ENCODE measurements at places on chromosomes 7 and 10. TPM values are rescaled to one million over a fixed set of nuclear protein-coding genes. Genes with fewer than 3 reads are reported as not detected.

DNA sequence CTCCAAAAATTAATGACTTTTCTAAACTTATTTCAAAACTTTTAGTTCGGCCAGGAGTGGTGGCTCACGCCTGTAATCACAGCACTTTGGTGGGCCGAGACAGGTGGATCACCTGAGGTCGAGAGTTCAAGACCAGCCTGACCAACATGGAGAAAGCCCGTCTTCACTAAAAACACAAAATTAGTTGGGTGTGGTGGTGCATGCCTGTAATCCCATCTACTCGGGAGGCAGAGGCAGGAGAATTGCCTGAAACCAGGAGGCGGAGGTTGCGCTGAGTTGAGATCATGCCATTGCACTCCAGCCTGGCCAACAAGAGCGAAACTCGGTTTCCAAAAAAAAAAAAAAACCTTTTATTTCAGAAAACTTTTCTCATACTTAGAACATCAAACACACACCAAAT lies 8.3 kb downstream of the NAMPT start:
- DNase-seq = no peak

DNA sequence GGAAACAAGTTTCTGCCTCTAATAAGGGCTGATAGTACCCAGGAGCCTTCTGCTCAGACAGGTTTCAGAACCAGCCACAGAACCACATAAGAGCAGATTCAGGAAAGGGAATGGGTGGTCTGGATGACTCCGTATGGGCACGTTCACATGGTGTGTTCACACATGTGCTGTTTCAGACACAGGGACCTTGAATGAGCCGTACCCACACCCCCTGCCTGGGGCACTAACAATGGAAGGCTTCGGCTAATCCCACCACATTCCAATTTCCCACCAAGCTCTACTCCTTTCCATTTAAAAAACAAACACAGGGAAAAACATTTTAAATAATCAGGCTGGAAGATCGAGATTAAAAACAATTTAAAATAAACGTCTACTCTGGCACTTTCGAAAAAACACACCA lies 217.3 kb downstream of the GRID1 start:
- DNase-seq = no peak

DNA sequence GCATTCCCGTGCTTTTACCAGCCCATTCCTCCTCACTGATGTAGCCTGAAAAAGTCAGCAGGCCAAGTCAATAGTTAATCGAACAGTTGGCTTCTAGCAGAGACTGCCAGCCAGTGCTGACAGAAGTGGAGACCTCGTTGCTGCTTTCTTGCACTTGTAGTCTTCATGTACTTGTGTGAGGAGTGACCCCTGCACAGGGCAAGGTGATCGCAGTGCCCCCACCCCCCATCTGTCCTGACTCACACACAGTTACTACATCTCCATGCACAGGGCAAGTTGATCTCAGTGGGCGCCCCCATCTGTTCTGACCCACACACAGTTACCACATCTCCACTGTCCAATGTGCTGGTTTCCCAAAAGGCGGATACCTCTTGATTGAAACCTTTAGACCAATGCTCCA lies 34.2 kb downstream of the C10orf71 start:
- no peak for DNase-seq

GRCh38 chr7:79337717-79338116 lies 115.8 kb downstream of the MAGI2 start:
- DNase-seq = no peak

GRCh38 chr7:28726555-28726954 lies 231.6 kb downstream of the TRIL start:
- DNase-seq = no peak

DNA sequence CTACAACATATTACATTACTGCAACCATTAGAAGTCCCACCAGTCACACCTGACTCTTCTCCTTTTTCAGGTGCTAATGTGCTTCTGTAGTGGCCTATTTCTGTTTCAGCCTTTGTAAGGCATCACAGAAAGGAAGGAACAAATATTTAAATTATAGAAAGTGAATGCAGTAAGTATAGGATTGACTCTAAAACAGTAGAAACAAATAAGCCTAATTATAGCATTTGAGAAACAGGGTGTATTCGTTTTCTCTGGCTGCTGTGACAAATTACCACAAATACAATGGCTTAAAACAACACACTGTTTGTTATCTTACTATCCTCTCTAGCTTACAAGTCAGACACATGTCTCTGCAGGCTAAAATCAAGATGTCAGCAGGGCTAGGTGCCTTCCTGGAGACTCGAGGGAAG lies 69.4 kb downstream of the CCSER2 start:
- DNase-seq = no peak

DNA sequence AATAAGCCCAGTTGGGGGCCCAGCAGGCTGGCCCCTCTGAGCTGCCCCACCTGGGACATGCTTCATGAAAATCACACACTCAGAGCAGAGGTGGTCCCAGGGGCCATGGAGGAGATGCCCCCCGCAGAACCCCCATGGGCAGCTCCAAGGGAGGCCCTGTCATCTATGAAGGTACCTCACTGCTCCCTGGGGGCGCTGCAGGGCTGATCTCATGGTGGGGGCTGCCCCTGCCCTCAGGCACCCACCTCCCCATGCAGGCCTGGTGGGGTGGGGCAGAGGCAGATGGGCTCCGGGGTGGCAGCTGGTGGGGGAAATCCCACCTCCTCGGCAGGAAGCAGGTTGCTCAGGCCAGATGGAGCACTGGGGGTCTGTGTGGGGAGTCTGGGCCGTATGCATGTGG lies 60.5 kb downstream of the YKT6 start:
- DNase-seq = no peak

DNA sequence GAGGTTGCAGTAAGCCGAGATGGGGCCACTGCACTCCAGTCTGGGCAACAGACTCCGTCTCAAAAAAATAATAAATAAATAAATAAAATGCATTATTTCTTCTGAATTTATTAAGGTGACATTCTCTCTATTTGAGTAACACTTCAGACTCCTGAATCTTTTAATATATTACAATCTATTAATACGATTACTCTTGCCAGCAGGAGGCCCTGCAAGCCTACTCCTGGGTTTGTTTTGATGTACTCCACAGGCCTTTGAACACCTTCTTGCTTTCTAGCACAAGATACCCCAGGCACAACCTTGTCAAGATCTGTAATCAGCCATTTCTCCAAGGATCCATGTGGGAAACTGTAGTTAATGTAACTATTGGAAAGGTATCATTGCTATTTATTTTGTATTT lies 63.5 kb downstream of the COBL start:
- no peak for DNase-seq

The FAM107B gene
- 112 TPM for polyA plus RNA-seq

GRCh38 chr7:105803429-105803736 lies 73.0 kb downstream of the ATXN7L1 start:
- DNase-seq = no peak

DNA sequence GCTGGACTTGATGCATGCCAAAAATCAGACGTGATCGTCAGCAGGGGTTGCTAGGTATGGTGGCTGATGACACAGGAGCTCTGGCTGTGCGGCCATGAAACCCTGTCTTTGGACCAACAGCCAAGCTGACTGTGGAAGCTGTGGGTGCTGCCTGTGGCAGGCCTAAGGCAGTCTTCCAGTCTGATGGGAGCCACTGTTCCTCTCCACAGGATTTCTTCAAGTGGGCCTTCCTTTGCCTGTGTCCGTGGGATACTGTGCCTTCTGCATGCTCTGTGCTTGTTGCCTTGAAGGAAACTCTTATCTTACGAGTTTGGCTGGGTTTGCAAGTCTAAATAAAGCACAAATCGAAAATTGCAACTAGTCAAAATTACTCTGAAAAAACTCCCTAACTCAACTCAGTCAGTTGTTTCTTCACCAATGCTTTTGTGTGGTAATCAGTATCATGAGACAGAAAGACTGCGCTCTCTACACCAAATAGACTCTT lies 101.9 kb upstream of the PDLIM1 start:
- DNase-seq = no peak

DNA sequence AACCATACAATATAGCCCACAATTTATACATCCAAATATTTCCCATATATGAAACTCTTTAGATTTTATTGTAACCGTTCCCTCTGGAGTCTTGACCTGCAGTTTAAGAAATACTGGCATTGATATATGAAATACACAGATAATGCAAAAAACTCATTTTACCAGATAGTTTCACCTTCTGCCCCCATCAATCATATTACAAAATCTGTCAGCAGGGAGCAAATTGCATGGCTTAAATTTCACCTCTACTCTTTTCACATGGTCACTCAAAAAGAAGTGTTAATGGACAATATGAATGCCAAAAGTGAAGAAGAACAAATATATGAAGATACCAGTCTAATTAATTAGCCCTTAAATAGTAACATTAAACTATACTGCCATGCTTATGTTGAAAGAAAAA lies 57.0 kb upstream of the TMEM106B start:
- DNase-seq = no peak

GRCh38 chr10:99540657-99541531 lies 8.2 kb downstream of the NKX2-3 start:
- no peak for DNase-seq

DNA sequence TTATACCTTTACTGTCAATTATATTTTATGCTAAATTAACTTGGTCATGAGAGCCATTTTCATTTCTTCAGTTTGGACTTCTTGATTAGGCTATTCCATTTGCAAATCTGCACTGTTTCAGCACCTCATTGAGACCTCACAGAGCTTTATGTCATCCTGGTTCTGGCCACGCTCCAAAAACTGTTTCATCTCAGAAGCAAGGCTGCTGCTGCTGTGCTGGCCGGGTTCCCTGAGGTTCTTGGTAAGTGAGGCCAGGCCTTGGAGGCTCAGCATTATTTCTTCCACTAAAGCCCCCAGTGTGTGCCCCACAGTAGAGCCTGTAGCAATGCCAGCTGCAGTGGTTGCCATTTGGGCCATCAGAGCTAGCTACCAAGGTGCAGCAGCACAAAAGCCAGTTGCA lies 7.8 kb upstream of the ZNF485 start:
- no peak for DNase-seq

- no peak for DNase-seq
Measured at GRCh38 chr7:3243680-3244079, 57.4 kb upstream of the SDK1 start.

DNA sequence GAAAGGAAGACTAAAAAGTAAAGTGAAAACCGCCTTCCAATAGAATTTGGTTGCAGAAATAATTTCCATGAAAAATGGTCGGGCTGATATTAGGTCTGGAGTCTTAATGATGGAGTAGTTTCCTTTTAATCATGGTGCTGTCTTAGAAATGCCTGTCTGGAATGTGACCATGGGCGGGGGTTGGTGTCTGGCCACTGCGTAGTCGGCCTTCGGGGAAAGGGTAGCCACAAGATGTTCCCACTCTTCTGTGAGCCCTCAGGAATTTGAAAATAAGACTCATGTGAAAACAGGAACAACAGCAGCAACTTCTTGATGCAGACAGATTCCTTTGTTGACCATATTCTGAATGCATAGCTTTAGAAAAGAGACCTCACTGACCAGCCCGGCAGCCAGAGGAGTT lies 176.8 kb downstream of the KIAA1217 start:
- DNase-seq = no peak

DNA sequence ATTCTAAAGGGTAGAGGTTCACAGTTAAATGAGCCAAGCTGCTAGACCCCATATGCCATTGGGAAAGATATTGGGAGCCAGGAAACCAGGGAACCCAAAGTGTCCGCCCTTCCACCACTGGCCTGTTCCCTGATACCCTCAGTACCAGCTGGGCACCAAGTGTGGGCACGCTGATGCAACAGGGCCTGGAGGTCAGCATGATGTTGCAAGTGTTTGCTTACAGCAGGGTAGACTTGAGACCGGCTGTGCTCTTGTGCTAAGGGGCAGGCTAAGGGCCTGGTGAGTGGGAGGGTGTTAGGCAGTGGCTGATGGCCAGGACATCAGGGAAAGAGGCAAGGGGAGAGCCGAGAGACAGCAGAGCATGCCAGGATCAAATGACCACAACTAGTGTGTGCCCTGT lies 21.0 kb upstream of the MYL7 start:
- DNase-seq = no peak

The EPO gene
- polyA plus RNA-seq = 0.10 TPM

The CRYGN gene
- 2.2 TPM for polyA plus RNA-seq

DNA sequence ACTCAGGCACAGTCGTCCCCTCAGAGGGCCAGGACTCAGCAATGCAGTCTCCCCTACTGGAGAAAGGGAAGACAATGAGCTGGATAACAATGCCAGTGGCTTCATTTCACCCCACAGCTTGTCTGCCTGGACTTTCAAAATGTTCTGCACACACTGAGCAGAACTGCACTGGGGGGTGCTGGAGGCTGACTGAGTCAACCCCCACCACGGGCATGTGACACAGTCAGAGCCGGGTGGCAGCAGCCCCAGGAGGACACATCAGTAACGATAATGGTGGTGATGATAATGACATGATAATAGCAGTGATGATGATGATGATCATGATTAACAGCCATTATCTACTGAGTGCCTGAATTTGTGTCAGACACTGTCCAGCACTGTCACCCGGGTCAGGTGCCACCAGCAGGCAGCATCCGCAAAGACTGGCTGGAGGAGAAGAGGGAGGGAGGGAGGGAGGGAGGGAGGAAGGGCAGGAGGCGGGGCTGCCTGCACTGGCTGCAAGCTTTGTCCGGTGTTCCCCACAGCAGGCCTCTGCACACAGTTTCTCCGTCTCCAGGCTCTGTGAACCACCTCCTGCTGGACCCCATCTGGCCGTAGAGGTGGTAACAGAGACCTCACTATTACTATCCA lies 67.4 kb downstream of the PLXNA4 start:
- DNase-seq = no peak

The FAM180A gene
- polyA plus RNA-seq = not detected

GRCh38 chr10:17785276-17785930 lies 23.7 kb upstream of the MRC1 start:
- no peak for DNase-seq

- no peak for DNase-seq
Measured at GRCh38 chr10:131744346-131744745, 156.5 kb upstream of the PPP2R2D start.

The TRAPPC14 gene
- 15.1 TPM for polyA plus RNA-seq

The ELMO1 gene
- polyA plus RNA-seq = 14.4 TPM

GRCh38 chr7:157846271-157846670 lies 509.5 kb downstream of the DNAJB6 start:
- DNase-seq = no peak

DNA sequence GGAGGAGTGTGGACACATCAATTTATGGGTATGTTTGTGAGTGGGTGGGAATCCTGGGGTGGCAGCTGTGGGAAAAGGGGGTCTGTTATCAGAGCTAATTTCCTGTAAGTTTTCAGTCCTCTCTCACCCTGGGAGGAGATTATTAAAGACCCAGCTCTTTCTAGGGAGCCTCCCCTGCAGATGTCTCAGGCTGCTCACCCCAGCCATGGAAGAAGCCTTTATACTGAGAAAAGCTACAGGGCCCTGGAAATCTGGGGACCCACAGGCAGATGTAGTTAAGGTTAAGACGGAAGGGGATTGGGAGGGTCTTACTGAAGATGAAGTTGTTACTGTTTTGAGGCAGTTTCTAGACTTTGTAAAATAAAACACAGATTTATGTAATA lies 4.6 kb downstream of the ZNF680 start:
- DNase-seq = no peak

The STAMBPL1 gene
- polyA plus RNA-seq = 1.9 TPM

- peak; percentile 54 for DNase-seq
Measured at GRCh38 chr7:121107923-121108498, 119.5 kb downstream of the CPED1 start.

- no peak for DNase-seq
Measured at GRCh38 chr7:83394776-83395175, 232.1 kb upstream of the PCLO start.

The OR13A1 gene
- polyA plus RNA-seq = not detected
